Kidney (tissue), 22 donors: ENCODE measurements at places on chromosomes 7 and 10. TPM values are rescaled to one million over a fixed set of nuclear protein-coding genes. Genes with fewer than 3 reads are reported as not detected.
A peak's percentile ranks its signal among the peaks of the same experiment; 100 is the strongest.

Gene PLPP4
- 6.4 TPM for total RNA-seq

Gene COL28A1
- total RNA-seq, result 5.8 TPM

Gene NEUROD6
- total RNA-seq, result not detected

Gene TMED4
- 105 TPM for total RNA-seq

Gene VSIR
- 66.6 TPM for total RNA-seq

Gene BTAF1
- 35.1 TPM for total RNA-seq

Gene CC2D2B
- total RNA-seq, result 2.5 TPM

Gene ENTPD1
- 36.6 TPM for total RNA-seq

DNA sequence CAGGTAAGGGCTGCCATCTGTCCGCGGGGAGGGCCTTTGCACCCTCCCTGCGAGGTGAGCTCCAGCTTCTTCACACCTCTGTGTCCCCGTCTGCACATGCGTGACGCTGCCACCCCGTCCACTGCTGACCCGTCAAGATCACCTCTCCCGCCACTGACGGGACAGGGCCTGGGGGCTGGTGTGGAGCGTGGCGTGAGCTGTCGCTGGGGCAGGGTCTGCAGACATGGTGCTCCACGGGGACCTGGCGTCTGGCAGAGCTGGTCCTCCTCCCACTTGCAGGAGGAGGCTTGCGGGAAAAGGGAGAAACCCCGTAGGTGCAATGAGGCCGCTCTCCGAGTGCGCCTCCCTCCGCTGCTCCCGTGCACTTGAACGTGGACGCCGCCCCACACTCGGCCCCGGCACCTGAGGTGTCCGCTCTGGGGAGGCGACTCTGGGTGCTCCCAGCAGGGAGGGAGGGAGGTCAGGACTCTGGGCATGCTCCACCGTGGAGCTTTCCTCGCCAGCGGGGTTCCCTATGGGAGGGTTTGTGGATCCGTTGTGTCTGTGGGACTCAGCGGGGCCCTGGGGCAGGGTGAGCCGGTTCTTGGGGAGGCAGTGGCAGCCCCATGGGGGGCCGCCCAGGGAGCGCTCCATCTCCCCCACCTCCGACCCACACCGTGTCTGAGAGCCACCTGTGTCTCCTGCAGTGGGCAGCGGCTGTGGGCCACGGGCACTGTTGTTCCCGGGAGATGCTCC is 17.6 kb upstream of the DPYSL4 start:
- DNase-seq, result no peak
- no peak overlapping the region for H3K4me3 ChIP-seq
- H3K27ac ChIP-seq, result no peak overlapping the region

- H3K4me1 ChIP-seq, result peaks cover 32% of the 10 kb centered on the region
- H3K27me3 ChIP-seq, result no peaks in the 10 kb centered on the region
- H3K4me3 ChIP-seq, result no peak overlapping the region
- no peak for DNase-seq
- H3K27ac ChIP-seq, result peak overlapping the region; percentile 29
- H3K36me3 ChIP-seq, result no peaks in the 10 kb centered on the region
Measured at GRCh38 chr7:137936509-137937201, 65.2 kb downstream of the CREB3L2 start.

DNA sequence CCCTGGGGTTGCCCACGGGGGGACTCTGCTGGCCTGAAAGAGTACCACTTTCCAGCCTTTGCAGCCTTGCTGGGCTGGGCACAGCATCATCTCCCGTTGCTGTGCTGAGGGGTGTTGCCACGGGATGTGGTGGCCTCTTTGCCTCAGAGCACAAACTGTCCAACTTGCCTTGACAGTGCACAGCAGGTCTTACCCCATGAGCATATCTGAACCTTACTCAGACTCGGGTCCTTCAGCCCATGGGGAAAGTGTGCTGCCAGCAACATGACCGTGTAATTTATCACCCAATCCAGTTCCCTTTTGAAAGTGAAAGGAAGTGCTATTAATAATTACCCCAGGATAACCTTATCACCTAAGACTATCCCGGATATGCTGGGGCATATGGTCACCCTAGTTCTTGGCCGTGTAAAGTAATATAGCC is 46.8 kb downstream of the TBXAS1 start:
- no peak overlapping the region for H3K27ac ChIP-seq
- no peaks in the 10 kb centered on the region for H3K36me3 ChIP-seq
- no peak overlapping the region for H3K4me3 ChIP-seq
- DNase-seq, result no peak
- peaks cover 6% of the 10 kb centered on the region for H3K4me1 ChIP-seq

DNA sequence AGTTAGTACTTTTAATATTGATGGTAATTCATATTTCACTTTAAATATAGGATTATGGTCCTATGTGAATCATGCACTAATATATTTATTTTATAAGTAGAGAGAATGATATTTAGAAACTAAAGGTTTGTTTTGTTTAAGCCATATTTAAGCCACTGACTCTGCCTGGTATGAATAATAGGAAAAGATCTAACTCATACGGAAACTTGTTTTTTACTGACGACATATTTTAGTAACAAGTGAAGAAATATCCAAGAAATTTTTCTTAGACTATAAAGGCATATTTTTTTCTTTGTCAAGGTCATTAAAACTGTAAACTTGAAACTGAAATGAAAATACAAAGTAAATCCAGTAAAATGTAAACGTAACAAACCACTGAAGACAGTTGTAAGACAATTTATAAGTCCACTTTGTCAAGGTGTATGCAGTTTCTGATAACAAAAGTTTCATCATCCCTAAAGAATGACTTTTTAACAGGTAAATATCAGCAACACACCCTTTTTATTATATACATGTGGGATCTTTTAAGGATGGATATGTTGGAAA is 147.1 kb downstream of the PHF14 start:
- no peaks in the 10 kb centered on the region for H3K27me3 ChIP-seq
- H3K36me3 ChIP-seq, result no peaks in the 10 kb centered on the region
- no peak overlapping the region for H3K4me3 ChIP-seq
- no peaks in the 10 kb centered on the region for H3K4me1 ChIP-seq

DNA sequence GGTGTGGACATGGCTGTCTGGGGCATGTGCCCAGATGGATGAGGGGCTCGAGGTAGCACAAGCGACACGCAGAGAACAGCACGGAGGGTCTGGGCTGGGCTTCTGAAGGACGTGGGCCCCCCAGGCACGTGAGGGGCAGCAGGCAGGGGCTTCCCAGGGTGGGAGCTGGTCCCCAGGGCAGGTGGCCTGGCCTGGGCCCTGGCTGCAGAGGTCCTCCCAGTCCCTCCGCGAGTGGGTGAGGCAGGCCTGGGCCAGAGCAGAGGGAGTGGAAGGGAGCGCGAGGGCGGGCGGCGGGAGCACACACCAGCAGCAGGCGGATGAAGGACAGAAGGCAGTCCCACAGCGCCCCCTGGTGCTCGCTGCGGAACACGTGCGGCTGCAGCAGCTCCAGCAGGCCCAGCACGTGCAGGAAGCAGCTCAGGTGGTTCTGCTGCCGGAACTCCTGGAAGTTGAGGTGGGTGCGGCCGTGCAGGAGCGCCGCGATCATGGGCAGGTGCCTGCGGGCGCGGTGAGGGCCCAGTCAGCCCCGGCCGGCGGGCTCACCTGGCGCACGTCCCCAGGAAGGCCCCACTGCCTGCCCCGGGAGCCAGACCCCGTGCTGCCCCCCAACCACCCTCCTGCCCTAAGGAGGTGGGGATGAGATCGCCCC is 14.7 kb upstream of the MICALL2 start:
- no peak overlapping the region for H3K4me3 ChIP-seq
- peak; percentile 93 for DNase-seq
- no peak overlapping the region for H3K27ac ChIP-seq
- no peaks in the 10 kb centered on the region for H3K4me1 ChIP-seq
- H3K27me3 ChIP-seq, result no peaks in the 10 kb centered on the region

GRCh38 chr10:15225511-15225910 is 57.0 kb upstream of the NMT2 start:
- no peaks in the 10 kb centered on the region for H3K4me1 ChIP-seq
- H3K36me3 ChIP-seq, result no peaks in the 10 kb centered on the region
- no peaks in the 10 kb centered on the region for H3K27me3 ChIP-seq
- no peak overlapping the region for H3K27ac ChIP-seq

DNA sequence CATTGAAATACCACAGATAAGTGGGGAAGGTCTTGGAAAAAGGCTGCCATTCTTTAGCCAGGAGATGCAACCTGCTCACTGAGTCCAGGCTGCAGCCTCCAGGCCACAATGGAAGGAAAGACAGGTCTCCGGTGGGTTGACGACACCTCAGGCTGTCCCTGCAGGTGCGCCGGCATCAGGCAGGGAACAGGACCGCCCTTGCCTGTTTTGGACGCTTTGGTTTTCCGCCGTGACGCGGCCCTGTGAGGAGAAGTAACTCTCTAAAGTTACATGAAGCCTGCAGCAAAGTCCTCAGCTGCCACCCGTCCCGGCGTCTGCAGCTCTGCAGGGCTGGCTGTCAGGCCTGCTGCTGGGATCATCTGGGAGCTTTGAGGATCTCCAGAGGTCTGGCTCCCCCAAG is 147.0 kb downstream of the WDR37 start:
- H3K27ac ChIP-seq, result no peak overlapping the region
- H3K27me3 ChIP-seq, result no peaks in the 10 kb centered on the region
- H3K4me3 ChIP-seq, result no peak overlapping the region
- no peaks in the 10 kb centered on the region for H3K4me1 ChIP-seq
- no peak for DNase-seq
- H3K36me3 ChIP-seq, result no peaks in the 10 kb centered on the region

DNA sequence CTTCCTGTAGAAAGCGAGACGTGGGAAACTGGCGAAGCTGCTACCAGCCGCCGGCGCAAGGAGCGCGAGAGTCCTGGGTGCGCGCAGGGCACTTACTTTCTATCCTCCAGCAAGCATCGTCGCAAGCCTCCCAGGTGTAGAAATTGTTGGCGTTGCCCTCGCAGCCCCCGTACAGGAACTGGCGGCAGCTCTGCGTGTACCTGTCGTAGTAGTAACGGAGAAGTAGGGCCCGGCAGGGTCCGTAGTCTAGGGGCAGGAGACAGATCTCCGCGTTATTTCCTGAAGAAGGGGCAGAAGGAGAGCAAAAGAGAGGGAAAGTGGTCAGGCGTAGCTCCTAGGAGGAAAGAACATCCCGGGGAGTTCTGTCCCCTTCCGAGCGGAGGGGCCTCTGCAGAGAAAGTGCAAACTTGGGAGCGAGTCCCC is 501 bp downstream of the TFPI2 start:
- peak; percentile 66 for DNase-seq
- no peaks in the 10 kb centered on the region for H3K27me3 ChIP-seq
- no peak overlapping the region for H3K27ac ChIP-seq
- H3K4me1 ChIP-seq, result no peaks in the 10 kb centered on the region

- H3K4me3 ChIP-seq, result no peak overlapping the region
- DNase-seq, result no peak
- H3K36me3 ChIP-seq, result no peaks in the 10 kb centered on the region
- H3K27ac ChIP-seq, result peak overlapping the region; percentile 20
Measured at GRCh38 chr10:88979153-88979562, 11.4 kb upstream of the FAS start.

GRCh38 chr7:114660126-114660486 is 245.5 kb downstream of the FOXP2 start:
- no peaks in the 10 kb centered on the region for H3K4me1 ChIP-seq
- no peak overlapping the region for H3K27ac ChIP-seq
- H3K36me3 ChIP-seq, result no peaks in the 10 kb centered on the region
- no peak overlapping the region for H3K4me3 ChIP-seq
- DNase-seq, result no peak

DNA sequence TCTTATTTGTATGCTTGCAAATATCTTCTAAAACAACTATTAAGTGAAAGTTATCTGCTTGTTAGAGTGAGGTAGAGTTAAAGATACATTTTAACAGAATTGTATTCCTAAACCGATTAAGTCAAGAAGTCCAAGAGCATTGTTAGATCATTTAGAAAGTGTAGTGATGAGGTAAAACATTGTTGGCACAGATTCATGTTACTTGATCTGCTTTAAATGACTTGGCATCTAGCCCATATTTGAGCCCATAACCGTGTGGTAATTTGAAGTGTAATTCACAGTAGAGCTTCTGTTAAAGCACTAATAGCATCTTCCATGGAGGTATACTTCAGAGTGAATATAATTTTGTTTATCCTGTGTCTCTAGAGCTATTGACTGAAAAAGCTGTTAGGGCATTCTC is 62.1 kb downstream of the PTEN start:
- no peaks in the 10 kb centered on the region for H3K36me3 ChIP-seq
- no peak overlapping the region for H3K27ac ChIP-seq
- no peaks in the 10 kb centered on the region for H3K27me3 ChIP-seq
- DNase-seq, result peak; percentile 20
- no peaks in the 10 kb centered on the region for H3K4me1 ChIP-seq

DNA sequence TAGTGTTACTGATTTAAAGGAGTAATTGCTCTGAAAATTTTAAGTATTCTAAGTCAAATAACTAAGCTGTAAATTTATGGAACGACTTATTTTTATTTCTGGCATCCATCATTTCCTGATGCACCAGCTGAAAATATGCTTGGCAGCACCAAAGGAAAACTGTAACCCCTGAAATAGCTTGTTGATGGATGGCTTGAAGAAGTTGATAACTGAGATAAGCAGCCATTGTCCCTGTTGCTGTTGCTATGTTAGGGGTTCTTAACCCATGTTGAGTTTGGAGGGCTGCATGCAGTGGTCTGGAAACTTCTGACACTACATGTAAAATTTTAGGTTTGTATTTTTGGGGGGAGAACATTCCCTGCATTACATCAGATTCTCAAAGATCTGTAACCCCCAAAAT is 30.6 kb downstream of the RPA3 start:
- H3K36me3 ChIP-seq, result no peaks in the 10 kb centered on the region
- no peaks in the 10 kb centered on the region for H3K27me3 ChIP-seq
- no peak overlapping the region for H3K4me3 ChIP-seq
- peaks cover 11% of the 10 kb centered on the region for H3K4me1 ChIP-seq
- H3K27ac ChIP-seq, result no peak overlapping the region

DNA sequence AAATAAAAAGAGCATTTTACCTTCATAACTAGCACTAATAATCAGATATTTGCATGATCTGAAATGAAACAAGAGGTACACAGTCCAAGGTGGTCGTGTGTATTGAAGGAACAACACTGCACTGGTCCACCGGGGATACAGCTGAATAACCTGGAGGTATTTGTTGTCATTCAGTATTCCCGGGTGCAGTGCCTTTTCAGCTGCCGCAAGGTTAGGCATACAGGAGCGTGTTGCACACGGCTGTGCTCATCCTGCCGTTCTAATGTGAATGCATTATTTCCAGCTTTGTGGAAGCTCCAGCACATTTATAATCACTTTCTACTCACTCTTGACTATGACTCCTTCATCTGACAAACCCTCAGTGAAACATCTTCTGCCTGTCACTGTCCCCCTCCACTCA is 377.8 kb downstream of the GFRA1 start:
- H3K27ac ChIP-seq, result no peak overlapping the region
- no peaks in the 10 kb centered on the region for H3K27me3 ChIP-seq
- no peak overlapping the region for H3K4me3 ChIP-seq
- no peaks in the 10 kb centered on the region for H3K36me3 ChIP-seq
- DNase-seq, result peak; percentile 55

- H3K27me3 ChIP-seq, result no peaks in the 10 kb centered on the region
- no peaks in the 10 kb centered on the region for H3K36me3 ChIP-seq
- no peaks in the 10 kb centered on the region for H3K4me1 ChIP-seq
- H3K27ac ChIP-seq, result peak overlapping the region; percentile 16
- H3K4me3 ChIP-seq, result no peak overlapping the region
Measured at GRCh38 chr7:131072505-131073091, 255.1 kb upstream of the MKLN1 start.
